ENCODE measurements at places on chromosomes 12 and 14.

- DNase-seq: peak; percentile 58
Measured at GRCh38 chr14:64707661-64708060, 3.4 kb downstream of the PLEKHG3 start.

GRCh38 chr14:45133683-45134050, 614 bp downstream of the FKBP3 start:
- no peak for DNase-seq

DNA sequence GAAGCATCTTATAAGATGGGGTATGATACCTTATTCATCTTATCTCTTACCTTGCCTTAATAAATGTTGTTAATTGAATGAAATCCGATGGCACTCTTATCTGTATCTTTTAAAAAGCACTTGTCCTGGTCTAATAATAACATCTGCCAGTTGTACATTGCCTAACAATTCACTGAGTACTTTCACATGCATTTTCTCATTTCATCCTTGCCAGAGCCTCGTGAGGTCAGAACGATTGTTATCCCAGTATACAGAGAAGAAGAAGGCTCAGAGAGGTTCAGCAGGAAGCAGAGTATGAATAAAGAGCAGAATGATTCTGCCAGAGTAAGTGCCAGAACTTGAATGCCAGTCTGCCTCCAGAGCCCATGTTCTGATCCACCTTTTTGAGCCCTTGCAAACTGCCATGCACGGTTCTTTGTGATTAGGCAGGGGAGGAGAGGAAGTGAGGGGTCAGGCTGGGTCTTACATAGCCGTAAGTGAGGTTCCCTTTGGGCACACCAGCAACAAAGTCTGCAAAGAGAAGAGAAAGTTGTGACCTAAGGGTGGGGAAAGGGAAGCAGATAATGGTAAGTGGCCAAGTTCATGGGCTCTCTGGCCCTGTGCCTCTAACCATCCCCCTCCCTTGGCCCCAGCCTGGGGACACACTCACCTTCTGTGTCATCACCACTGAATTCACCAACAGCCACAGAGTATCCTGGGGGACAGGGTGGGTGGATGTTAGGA, 11.7 kb downstream of the ITGA5 start:
- peak; percentile 62 for DNase-seq

DNA sequence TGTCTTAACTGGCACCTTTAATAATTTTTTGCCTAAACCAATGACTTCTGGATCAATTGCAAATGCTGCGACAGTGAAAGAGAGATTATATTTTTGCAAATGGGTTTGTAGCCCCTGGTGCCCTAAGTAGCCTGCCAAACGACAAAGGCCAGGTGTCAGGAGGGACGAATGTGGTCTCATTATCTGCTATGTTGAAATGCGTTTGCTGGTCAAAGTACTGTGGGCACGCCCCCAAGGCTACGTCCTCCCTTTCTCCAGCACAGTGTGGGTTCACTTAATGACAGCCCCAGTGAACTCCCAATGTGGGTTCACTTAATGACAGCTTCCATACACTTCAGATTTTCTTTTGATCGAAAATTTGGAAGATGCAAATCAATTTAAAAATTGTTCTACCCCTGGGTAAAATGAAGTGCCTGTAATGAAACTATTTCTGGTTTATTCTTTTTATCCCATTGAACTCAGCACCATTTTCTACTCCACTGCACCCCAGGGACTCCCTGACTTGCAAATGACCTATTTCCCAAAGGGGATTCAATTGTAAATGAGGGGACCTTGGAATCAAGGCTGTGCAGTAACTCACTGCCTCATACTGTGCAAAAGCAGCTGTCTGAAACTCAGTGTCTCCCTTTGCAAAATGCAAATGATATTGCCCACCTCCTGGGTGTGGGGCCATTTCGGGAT, 1.4 kb downstream of the SERPINA11 start:
- no peak for DNase-seq

- no peak for DNase-seq
Measured at GRCh38 chr14:80364274-80364673, 153.0 kb upstream of the DIO2 start.

- no peak for DNase-seq
Measured at GRCh38 chr14:80358112-80358511, 146.8 kb upstream of the DIO2 start.

DNA sequence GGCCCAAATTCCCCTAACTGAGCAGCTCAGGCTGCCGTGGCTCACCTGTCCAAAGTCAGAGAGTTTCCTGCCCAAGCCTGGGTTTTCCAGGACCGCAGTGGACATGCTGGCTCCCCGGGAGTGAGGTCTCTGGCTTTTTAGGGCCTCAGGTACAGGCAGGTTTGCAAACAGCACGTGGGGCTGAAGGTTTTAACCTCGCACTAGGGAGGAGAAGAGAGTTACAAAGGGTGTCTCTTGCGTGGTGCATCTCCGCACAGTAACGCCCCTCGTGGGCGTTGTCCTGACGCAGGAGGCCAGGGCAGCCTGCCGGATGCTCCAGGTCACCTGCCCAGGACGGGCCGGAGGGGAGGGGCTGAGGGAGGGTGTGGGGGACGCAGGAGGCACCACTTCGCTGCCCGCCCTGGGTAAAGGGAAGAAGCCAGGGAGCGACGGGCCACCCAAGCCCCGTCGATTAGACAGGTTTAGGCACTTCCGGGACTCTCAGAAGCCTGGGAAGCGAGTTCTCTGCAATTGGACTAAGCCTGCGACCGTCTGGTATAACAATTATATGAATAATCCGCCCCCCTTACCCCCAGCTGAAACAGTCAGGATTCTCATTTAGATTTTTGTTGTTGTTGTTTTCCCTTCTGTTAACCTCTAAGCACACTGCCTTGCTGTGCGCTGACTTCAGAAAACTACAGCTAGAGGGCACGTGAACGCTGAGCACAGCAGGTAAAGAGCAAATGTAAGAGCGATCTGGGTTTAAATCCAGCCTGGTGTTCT, at the start of gene PAH:
Gene PAH, minus strand, starts transcription at position 219 of the 762 bp plus-strand sequence. Its CDS starts 114 bp downstream, at position 105.
- DNase-seq: no peak

- no peak for DNase-seq
Measured at GRCh38 chr12:4789776-4790175, 69.6 kb downstream of the GALNT8 start.

DNA sequence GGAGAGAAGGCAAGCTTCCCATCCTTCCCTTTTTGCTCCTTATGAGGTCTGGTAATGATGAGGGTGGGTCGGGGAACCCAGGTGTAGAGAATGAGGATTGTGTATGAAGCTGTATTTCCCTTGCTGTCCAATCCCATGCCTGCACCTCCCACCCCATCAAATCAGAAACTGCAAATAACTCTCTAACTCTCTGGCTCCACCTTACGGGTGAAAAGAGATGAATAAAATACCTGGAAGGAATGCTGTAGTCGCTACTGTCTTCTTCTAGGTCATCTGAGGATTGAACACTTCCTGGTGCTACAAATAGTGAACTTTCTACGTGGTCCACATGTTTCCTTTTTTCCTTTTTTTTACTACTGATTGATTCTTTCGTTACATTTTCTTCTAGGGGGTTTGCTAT, 38.9 kb upstream of the DICER1 start:
- peak; percentile 54 for DNase-seq

- DNase-seq: no peak
Measured at GRCh38 chr14:50740856-50741255, 72.8 kb upstream of the SAV1 start.

- DNase-seq: peak; percentile 76
Measured at GRCh38 chr12:118061011-118061872, at the start of gene WSB2. TSS of gene WSB2 (minus strand) at chr12:118061179. CDS start at chr12:118061048, 131 bp downstream.

DNA sequence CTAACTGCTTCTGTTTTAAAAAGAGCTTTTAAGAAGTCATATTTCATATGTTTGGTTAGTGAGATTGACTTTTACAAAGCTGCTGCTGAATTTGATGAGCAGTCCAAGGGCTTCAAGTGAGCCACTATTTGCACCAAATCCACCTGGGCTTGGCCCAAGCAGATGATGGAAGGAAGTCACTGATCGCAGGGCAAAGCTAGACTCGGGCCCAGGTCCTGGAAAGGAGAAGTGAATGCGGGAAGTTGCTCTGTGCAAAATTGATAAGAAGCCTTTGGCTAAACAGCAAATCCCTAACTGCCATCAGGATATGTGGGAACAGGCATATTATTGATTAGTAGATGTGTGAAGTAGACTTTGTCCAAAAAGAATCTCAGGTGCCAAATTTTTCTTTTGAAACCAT, 30.5 kb downstream of the PLXNC1 start:
- no peak for DNase-seq

DNA sequence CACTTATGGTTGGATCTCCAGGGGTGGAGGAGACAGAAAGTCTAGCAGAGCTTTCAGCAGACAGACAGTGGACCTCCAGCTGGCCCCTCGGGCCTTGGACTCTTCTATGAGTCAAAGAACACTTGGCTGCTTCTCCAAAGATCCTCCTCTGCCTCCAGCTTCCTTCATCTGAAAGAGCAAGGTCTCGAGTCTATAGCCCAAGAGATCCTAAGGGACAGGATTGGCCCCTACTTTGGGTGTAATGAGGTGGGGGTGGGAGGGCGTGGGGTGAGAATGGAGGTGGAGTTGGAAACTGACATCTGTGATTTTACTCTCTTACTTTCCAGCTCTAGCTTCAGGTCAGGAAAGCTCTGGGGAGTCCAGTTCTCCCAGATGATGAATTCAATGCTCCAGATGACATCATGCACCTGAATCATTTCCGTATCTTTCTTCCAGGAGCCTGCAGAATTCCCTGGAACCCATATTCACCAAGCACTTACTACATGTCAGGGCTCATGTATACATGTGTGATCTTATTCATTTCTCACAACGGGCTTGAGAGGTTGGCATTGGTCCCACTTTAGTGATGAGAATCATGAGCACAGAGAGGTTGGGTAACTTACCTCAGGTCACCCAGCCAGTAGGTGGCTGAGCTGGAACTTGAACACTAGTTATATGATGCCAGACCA, 10.2 kb upstream of the PGF start:
- DNase-seq: no peak

GRCh38 chr12:11576104-11576503, 73.4 kb upstream of the ETV6 start:
- peak; percentile 62 for DNase-seq

DNA sequence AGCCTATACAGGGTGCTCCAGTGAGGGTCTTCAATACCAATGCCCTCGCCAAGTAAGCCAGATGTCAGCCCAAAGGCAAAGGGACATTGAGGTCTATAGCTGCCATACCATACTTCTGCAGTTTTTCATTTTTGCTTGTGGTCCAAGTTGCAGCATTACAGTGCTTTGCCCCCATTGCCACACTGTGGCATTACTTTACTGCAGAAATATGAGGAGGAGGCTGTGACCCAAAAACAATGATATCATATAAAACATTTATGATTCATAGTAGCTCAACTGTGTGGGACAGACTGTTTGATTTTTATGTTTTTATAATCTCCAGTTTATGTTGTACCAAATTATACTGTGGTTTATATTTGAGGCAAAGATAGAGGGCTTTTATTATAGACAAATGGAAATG, 64.1 kb downstream of the KIAA0586 start:
- DNase-seq: no peak

GRCh38 chr12:60752589-60752988, 1156.8 kb downstream of the SLC16A7 start:
- no peak for DNase-seq

GRCh38 chr14:31219169-31219568, 11.6 kb upstream of the HECTD1 start:
- DNase-seq: no peak

GRCh38 chr14:32256576-32256975, 53.5 kb upstream of the RNU6-8 start:
- DNase-seq: no peak

DNA sequence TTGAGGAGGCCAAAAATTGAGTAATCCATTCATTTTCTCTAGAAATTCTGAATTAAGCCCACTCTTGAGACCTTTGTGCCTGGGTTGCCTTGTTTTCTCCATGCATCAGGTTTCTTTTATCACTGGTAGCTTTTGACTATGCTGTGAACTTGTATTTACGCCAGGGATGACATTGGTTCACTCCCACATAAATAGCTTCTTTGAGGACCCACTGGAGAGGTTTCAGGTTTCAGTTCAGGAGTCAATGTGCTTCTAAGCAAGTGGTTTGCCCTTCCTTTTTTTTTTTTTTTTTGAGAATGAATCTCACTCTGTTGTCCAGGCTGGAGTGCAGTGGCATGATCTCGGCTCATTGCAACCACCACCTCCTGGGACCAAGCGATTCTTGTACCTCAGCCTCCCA, 10.2 kb upstream of the SLC17A8 start:
- DNase-seq: no peak

GRCh38 chr14:38212111-38212510, 4.4 kb downstream of the SSTR1 start:
- DNase-seq: no peak

GRCh38 chr12:90460681-90461080, 494.3 kb downstream of the CCER1 start:
- DNase-seq: no peak

GRCh38 chr12:1795221-1795784, 25.1 kb upstream of the LRTM2 start:
- no peak for DNase-seq

- no peak for DNase-seq
Measured at GRCh38 chr12:77742631-77743030, 88.1 kb upstream of the NAV3 start.

- no peak for DNase-seq
Measured at GRCh38 chr12:67977668-67978067, 11.6 kb upstream of the IFNG-AS1 start.

- DNase-seq: no peak
Measured at GRCh38 chr14:70080076-70080475, 108.7 kb downstream of the SLC8A3 start.

DNA sequence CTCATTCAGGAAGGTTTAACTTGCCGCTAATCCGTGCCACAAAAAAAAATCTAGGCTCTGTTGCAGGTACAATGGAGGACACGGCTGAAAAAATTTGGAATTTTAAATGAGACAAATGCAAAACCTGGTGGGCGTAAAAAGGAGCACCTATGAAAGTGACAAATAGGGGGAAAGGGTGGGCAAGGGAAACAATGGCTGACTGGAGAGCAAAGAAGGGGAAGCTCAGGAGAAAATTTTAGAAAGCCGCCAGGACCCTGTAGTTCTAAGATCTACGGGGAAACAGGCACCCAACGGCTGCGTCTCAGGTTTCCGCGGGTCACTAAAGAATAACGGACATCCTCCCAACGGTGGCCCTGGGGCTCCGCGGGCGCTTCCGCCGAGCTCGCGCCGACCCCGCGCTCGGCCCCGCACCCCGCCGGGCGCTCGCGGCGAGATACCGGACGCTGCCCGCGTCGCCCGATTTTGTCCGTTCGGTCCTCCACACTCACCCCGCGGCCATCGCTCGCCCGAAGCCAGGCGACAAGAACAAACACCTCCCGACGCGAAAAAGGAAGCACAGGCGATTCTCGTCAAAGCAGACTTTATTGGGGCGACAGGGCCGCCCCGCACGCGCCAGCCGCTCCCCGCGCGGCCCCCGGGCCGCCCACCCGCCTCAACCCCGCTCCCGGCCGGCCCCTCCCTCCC, 1.1 kb upstream of the YY1 start:
- DNase-seq: peak; percentile 66

All from suppressor macrophage treated with lipopolysaccharide for 4 hours (primary cell).